RWPE1 (cell line): ENCODE measurements at places on chromosomes 6 and 20.

DNA sequence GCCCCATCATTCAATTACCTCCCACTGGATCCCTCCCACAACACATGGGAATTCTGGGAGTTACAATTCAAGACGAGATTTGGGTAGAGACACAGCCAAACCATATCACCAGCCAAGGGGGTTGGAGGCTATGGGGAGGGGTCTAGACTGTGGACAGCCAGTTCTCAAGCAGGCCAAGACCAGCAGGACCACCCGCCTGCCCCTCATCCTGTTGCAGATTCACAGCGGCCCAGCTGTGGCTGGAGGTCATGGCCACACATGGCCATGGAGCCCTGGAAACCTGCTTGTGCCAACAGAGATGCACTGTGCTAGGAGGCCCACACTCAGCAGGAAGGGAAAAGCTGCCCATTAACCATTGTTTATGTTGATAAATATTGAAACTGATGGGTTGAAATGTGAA lies 240.5 kb downstream of the TTLL2 start:
- no peak for DNase-seq

- no peak for DNase-seq
Measured at GRCh38 chr6:122400462-122401089, 1.1 kb downstream of the HSF2 start.

- no peak for DNase-seq
Measured at GRCh38 chr6:1453024-1453423, 63.6 kb downstream of the FOXF2 start.

GRCh38 chr6:26175428-26176181 lies 88.4 kb downstream of the HFE start:
- DNase-seq: no peak

DNA sequence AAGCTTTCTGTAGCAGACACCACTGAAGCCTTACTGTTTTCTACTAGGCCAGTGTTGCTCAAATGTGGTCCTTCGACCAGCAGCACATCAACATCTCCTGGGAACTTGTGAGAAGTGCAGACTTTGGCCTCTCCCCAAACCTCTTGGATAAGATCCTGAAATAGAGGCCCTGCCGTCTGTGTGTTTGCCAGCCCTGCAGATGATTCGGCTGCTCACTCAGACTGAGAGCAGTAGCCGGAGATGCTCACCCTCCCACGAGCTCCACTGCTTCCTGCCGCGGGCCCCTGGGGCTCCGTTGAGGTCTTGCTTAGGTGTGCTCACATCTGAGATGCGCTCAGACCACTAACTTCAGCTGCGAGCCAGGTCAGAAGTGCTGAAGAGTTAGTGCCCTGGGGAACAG lies 129.5 kb upstream of the SSTR4 start:
- no peak for DNase-seq

DNA sequence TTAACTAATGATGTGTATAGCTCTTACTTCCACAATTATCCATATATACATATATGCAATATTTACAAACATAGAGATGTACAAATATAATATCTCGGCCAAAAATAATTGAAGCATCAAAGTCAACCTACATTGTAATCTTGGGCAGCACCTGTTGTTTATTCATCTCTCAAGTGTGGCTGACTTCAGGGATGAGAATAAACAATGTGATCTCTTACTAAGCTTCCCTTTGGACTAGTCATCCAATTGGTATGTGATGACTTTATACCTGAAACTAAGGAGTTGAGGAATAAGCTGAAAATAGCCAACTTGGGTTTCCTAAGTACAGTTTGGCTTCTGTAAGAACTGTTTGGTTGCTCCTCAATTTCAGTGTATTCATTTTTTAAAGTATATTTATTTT lies 256.6 kb downstream of the KHDC1L start:
- peak; percentile 79 for DNase-seq

GRCh38 chr6:142850679-142851423 lies 94.1 kb downstream of the HIVEP2 start:
- no peak for DNase-seq

GRCh38 chr20:17859002-17859615 lies 109.5 kb downstream of the SNX5 start:
- no peak for DNase-seq

DNA sequence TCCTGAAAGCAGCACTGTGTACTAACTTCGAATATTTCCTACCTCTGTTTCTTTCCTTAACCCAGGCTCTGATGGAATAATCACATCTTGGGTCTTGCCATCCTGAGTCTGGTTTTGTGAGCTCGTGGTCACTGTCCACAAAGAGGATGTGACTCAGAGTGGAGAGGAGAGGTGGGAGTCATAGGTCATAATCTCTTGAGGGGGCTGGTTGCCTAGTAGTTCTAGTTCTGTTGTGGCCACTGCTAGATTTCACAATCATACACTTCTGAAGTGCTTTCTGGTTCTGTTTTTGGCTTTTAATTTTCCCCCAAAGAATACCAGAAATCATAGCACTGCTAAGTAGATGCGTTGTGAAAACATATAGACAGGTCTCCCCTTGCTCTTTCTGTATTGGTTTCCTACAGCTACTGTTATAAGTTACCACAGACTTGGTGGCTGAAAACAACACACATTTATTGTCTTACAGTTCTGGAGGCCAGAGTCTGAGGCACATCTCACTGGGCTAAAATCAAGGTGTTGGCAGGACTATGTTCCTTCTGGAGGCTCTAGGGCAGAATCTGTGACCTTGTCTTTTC lies 102.8 kb downstream of the NRSN1 start:
- peak; percentile 3 for DNase-seq

DNA sequence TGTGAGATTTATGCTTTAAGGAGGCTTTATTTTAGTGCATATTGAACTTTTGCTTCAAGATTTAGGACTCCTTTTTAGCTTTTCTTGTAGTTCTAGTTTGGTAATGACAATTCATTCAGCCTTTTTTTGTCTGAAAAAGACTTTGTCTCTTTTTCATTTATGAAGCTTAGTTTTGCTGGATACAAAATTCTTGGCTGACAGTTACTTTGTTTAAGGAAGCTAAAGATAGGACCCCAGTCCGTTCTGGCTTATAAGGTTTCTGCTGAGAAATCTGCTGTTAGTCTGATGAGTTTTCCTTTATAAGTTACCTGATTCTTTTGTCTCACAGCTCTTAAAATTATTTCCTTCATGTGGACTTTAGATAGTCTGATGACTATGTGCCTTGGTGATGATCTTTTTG lies 142.8 kb upstream of the B3GAT2 start:
- no peak for DNase-seq

GRCh38 chr20:39019805-39020325 lies 57.7 kb downstream of the DHX35 start:
- no peak for DNase-seq

DNA sequence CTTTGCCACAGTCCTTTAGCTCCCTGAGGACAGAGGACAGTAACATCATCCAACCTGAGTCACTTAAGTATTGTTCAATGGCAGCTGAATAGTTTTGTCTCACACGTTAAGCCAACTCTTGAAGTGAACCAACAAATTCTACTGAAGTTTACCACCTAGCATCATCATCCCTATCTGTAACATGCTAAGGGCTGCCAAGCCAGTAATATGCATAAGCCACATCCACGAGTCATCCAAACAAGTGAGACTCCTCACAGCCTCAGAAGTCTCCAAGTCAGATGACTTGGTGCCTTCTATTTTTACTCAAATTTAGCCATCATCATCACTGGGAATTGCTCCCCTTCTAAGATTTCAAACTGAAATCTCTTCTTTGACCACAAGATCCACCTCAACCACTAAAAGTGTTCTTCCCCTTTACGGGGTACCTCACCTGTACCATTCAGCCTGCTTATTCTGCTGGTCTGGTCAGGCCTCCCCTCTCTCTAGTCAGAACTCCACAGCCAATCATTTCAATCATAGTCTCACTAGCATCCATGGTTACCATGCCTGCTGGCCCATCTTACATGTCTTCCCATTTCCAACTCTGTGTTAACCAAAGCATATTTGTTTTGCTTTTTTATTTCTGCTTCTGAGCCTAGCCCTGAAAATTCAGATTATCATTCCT lies 73.7 kb downstream of the DTNBP1 start:
- no peak for DNase-seq

DNA sequence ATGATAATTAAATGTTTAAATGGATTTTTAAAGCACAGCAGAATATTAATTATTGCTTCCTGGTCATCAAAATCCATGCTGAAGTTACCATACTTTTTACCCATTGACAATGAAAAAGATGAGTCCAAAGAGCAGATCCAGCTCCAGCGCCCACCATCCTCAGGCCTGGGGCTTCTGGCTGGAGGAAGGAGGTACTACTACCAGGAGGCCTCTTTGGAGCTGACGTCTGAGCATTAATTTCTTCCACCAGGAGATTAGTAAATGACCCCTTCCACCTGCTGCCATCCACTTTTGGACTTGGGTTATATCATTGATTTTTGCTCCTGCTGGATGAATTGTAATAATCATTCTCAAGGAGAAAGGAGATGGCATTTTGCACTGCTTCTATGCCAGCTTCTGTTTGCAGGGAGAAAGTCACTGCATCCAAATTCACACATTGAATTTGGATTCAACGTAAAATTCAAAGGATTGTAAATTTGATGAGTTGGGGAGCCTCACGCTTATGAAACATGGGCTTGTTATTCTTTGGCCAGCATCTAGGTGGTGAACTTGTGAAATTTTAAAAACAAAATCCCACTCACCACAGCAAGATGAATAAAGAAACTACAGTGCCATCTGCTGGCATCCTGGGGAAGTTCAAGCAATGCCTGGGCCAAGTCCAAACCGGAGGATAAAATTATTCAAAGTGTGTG lies 121.8 kb downstream of the SASH1 start:
- DNase-seq: peak; percentile 59

GRCh38 chr6:10014557-10014956 lies 400.3 kb downstream of the TFAP2A start:
- DNase-seq: no peak

DNA sequence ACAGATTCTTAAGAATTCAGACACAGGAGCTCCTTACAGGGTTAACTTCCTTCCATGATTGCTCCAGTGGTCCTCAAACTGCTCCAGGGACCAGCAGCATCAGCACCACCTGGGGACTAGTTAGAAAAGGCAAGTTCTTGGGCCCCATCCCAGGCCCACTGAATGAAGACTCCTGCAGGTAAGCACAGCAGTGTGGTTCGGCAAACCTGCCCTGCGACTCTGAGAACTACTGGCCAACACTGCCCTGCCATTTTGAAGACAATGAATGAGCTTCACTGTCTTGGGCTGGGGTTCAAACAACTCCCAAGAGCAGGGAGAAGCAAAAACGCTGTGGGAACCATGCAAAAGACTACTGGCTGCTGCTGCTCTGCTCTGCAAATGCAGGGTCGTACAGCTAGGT lies 39.4 kb downstream of the SLC22A23 start:
- no peak for DNase-seq
